ENCODE measurements at places on chromosomes 6 and 20.

GRCh38 chr6:47653706-47654105, 44.7 kb upstream of the ADGRF4 start:
- DNase-seq, result no peak

DNA sequence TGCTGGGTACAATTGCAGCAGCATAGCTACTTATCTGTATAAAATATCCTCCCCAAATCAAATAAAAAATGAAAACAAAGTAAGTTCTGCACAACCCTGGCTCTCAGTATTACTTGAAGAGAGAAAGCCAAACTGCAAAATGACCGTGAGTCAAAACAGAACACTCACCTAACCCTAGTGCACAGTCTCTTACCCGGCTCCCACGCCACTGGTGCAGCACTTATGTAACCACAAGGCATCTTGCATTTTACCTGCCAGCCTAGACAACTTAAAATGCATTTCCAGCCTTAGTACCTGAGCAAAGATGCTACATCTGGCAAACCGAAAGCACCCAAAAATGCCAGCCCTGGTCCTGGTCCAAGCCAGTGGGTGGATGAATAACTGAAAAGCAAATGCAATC, 12.4 kb upstream of the SIRPB1 start:
- no peak for DNase-seq

DNA sequence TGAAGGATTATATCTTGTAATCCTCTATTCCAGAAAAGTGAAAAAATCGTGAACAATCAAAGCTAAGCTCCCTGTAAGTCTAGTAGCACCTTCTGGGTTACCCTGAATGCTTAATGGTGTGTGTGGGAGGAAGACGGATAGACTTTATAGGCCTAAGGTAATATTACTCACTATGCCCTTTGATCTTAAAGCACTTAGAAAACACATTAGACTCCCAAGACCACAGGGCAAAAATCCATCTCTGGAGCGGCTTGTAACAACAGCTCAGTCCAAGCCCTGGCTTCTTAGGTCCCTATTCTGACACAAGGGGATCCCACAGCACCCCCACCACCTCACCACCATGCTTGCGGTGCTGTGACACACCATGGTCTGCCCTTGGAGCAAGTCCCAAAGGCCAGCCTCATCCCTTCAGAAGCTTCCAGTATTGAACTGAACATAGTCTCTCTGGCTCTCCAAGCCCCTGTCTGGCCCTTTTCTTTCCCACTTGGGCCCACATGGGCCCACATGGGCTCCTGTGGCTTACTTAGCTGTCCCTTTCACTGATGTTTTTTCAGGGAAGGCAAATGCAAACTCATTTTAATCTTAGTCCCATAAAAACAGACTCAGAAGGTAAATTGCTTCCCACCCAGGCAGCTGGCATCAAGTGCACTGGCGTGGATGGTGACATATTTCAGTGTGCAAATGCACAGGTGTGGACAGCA, 28.3 kb downstream of the C6orf132 start:
- no peak for DNase-seq

DNA sequence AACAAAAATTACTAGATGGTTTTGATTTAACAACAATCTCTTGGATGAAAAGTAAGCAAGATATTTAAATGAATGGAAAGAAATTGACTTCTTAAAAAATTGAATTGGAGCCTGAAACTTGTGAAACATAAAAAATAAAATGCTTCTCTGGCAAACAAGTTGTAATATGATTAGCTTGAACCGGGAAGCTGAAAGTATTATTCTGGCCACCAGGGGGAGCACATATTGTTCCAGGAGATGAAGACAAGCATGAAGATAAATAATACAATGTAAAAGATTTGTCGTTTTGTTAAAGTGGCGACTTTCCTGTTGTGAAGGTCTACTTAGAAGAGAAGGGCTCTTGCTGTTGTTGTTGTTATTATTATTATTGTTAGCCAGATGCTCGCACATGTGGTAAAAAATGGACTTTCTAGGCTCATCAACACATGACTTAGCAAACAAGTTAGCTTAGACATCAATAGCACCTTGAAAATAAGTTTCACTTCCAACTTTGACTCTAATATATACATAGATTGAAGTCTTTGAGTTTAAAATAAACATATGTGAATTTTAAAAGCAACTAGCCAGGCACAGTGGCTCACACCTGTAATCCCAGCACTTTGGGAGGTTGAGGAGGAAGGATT, 14.2 kb downstream of the PAX1 start:
- DNase-seq, result peak; percentile 76

DNA sequence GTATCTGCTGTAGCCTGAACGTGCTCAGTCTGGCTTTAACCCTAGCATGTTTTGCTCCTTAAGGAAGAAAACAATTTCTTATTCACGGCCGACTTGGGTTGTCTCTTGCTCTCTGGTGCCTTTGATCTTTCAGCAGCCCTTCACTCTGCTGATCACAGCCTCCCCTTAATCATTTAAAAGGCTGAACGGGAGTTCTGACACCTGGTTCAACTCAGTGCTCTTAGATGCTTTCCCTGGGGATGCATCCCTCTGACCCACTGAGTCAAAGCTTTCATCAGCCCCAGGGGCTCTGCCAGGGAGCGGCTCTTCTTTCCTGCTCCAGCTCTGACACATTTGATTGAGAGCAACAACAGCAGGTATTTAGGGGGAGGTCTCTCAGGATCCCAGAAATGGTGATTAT, 79.0 kb upstream of the FYN start:
- no peak for DNase-seq

- peak; percentile 81 for DNase-seq
Measured at GRCh38 chr6:21596145-21596948, 2.8 kb downstream of the SOX4 start.

- no peak for DNase-seq
Measured at GRCh38 chr6:106872049-106872448, 102.5 kb downstream of the CD24 start.

DNA sequence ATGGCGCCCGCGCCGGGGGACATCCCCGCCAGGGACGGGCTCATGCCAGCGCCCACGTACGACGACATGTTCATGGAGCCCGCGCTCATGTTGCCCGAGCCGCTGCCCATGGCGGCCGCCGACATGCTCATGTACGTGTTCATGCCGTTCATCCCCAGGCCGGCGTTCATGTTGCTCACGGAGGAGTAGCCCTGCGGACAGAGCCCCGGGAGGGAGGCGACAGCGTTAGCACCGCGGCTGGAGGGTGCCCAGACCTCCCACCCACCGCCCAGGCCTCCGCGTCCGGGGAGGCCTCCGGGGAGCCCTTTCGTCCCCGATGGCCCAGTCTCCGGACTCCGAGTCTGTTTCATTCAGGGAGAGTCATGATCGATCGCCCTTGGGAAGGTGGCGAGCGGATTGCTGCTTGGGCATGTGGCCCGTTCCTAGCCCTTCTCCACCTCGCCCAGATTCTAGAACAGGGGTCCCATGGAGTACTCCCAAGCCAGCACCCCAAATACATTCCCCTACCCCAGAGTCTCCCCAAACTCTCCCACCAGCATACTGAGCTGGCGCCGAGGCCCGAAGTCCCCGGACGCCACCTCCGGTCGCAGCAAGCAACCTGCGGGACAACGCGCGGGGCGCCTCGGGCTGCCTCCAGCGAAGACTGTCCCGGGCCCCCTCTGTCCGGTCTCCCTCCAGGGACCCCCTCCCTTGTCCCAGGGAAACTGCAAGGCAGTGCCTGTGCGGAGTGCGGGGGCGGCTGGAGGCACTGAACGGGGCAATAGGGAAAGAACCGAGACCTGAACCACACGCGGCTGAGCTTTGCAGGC, 1.2 kb downstream of the FOXA2 start:
- no peak for DNase-seq

DNA sequence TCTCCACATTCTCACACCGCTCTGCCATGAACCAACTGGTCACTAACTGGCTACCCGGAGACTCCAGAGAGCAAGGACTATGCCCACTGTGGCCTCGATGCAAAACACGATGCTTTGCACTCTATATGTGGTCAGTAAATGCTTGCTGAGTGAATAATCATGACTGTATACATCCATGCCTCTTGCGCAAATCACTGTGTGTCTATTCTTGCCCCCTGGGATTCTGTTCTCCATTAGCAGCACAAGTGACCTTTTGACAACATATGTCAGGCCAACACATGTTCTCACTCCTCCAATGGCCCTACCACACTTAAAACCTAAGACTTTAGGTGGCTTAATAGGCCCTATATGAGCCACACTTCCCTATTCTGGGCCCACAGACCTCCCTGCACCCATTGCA, 16.9 kb downstream of the KIF16B start:
- no peak for DNase-seq

DNA sequence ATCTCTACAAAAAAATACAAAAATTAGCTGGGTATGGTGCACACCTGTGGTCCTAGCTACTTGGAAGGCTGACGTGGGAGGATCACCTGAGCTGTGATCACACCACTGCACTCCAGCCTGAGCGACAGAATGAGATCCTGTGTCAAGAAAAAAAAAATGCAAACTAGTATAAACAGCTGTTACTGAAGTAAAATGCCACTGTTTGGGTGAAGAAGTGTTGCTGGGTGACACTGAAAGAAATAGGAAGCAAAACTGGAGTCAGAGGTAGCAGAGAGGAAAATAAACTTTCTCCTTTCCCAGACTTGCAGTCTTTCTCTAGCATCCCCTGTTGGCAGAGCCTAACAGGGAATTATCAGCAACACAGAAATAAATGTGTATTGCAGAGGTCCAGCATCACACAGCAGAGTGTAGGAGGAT, 241.2 kb upstream of the PREP start:
- DNase-seq, result no peak

DNA sequence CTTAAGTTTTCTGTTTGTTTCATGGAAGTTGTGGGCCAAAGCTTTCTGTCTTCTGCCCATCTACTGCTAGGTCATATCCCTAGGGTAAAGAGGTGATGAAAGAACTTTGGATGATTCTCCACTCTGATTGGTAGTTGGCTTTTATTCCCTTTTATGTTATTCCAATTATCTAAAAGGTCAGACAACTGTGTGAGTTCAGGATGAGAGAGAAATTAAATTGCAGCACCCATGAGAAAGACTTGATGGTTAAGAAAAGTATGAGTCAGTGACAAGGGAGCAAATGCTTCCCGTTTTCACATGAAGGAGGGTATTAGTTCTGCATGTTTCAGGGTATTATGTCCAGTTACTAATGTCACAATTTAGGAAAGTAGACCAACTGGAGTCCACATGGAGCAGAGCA, 136.3 kb downstream of the CD109 start:
- DNase-seq, result no peak

GRCh38 chr20:19683188-19683587, 74.9 kb upstream of the RIN2 start:
- DNase-seq, result no peak

GRCh38 chr6:89675949-89676748, 37.6 kb upstream of the LYRM2 start:
- no peak for DNase-seq

DNA sequence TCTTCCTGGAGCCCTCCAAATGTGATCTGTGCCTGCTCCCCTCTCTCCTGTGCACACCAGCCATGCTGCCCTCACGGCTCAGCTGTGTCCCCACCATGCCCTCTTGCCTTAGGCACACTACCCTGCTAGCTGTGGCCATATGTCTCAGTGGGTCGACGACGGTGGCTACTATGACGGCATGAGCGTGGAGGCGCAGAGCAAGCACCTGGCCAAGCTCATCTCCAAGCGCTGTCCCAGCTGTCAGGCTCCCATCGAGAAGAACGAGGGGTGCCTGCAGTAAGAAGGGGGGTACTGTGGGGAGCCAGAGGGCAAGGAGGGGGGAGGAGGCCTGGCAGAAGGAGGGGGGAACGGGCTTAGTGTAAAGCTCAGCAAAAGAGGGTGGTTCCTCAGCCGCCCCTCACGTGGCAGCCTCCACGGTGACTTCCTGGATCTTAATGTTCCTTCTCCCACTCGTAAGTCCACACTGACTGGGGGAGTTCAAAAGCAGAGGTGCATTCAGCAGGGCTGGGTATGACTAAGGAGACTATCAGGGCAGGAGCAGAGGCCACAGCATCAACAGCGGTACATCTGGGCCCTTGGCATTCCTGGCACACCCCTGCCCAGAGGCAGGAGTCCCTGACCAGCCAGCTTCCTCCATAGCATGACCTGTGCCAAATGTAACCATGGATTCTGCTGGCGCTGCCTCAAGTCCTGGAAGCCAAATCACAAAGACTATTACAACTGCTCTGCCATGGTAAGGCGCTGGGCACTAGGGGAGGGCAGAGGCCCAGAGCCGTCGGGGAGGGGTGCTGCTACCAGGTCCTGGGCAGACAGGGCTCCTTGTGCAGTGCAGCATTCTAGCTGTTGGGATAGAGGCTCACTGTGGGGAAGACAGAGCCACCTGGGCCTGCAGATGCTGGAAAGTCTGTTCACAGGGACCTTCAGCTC, 8.0 kb downstream of the DNPH1 start:
- DNase-seq, result no peak

- no peak for DNase-seq
Measured at GRCh38 chr20:40536808-40537207, 152.2 kb downstream of the MAFB start.

GRCh38 chr6:13457577-13457976, 29.8 kb downstream of the GFOD1 start:
- DNase-seq, result peak; percentile 77

- no peak for DNase-seq
Measured at GRCh38 chr6:41767112-41767833, 12.4 kb downstream of the FRS3 start.

- DNase-seq, result peak; percentile 51
Measured at GRCh38 chr20:47741669-47742608, 43.3 kb downstream of the SULF2 start.

DNA sequence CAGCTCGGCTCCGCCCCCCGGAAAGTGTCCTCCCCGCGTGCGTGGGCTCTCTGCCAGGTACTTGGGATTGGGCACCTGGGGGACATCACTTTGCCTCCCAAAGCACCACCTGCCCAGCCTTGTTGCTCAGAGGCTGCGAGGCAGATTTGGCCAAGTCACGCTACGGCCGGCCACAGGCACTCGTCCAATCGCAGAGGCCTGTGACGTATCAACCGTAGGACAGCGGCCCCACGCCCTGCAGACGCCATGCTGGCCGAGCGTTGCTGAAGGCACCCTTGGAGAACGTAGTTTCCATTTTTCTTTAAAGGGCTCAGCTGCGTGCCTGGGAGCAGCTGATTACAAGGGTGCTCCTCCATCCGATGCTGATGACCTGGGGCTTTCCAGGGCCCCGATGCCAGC, 3.1 kb downstream of the NTSR1 start:
- no peak for DNase-seq

GRCh38 chr6:45049188-45049843, 278.8 kb upstream of the RUNX2 start:
- DNase-seq, result no peak

GRCh38 chr6:52671676-52672075, 763 bp downstream of the TMEM14A start:
- no peak for DNase-seq

DNA sequence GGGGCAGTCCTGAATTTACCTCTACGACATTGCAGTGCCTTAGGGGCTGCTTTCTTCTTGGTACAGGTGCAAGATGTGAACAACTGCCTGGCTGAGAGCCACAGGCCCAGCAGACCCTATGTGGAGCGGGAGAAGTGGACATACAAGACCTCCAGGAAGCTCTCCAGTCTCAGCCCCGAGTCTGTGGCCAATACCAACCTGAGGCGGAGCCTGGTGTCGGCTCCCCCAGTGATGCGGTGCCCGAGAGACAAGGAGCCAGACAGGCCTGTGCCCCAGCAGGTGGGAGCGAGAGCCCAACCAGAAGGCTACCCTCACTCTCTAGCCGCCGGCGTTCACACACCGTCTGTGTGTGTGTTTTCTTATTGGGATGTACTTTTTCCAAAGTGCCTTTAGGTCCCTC, 59.6 kb downstream of the EFCAB8 start:
- DNase-seq, result no peak

Measured in right hindlimb (tissue), 1 donor.